Right ventricle myocardium inferior (tissue), 1 donor: ENCODE measurements at places on chromosomes 7 and 10.

- no peak for DNase-seq
Measured at GRCh38 chr10:33032654-33033151, 74.7 kb upstream of the ITGB1 start.

- no peak for DNase-seq
Measured at GRCh38 chr10:122089311-122090017, 100.5 kb downstream of the TACC2 start.

GRCh38 chr7:114708646-114709045 lies 213.2 kb upstream of the MDFIC start:
- no peak for DNase-seq

DNA sequence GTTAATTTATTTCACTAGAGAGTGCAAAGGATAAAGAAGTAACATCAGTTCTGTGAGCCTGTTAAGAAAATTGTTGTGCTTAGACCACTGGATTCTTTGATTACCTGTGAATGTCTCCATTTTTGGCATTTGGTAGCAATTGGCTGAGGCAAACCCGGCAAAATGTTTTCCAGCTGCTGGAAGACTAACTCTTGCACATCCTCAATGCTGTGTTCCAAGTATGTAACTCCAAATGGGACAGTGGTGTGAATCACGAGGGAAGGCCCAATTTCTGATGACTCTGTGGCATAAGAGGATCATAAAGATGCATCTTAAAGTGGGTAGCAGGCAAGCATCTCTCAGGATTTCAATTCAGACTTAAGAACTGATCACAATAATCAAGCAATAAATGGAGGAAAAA lies 268.8 kb downstream of the RNLS start:
- no peak for DNase-seq
